ENCODE measurements at places on chromosomes 4 and X.
A peak's percentile ranks its signal among the peaks of the same experiment; 100 is the strongest.

GRCh38 chr4:77821775-77822174 lies 2.6 kb upstream of the CNOT6L start:
- DNase-seq: no peak

DNA sequence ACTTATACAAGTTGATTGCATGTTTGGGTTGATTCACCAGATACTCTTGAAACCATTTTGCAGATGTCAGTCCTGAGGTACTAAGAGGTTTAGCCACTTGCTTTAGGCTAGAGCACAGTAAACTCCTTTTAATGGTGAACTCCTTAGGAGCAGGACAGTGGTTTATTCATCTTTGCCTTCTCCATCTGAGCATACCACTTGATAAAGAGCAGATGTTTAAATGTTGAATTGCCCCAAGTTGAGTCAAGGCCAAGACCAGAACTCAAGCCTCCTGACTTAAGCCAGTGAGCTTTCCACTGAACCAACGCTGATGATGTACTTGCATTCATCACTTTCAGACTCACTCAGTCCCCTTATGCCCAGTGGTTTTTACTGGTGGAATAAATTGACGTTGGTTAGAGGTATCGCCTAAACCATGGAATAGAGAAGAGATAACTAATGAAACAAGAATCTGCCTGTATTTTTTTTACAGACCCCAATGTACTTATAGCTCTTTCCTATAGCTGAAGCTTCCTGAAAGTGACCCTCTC lies 7.5 kb downstream of the DAPP1 start:
- DNase-seq: no peak

DNA sequence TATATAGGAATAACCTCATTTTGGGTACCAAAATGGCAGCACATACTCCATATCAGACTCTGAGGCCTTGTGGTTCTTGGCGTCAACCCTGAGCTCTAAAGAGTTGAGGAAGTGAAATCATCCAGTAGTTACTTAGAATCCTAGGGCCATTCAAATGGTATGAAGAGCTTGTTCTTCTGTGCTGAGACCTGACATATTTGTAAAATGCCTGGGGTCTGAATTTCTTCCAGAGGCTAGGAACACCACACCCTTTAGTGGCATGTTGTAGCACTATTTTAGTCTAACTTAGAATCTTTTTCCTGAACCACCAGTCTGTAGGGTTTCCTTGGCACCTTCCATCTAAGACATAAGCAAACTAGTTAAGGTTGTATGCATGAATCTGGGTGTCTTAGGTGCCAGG lies 18.1 kb upstream of the GDPD2 start:
- no peak for DNase-seq

- no peak for DNase-seq
These were observed 349.8 kb upstream of the KLHL4 start for GRCh38 chrX:87167841-87168240.

DNA sequence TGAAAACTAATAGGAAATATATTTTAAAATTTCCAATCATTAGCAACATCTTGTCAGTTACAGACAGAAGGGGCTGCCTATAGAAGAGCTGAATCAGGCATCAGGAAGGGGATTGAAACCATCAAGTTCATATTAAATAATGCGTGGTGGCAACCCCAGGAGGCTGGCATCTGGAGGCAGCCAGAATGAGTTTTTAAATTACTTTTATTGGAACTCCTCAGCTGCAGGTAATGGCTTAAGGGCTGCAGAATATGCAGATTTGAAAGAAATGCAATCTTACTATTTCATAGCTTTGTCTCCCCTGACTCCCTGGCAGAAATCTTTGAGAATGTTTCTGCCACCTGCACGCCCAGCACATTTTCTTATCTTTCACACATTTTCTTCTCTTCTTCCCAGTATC lies 711.6 kb downstream of the PCDH19 start:
- no peak for DNase-seq

GRCh38 chr4:58113126-58113525 lies 1002.9 kb upstream of the IGFBP7 start:
- peak; percentile 84 for DNase-seq

DNA sequence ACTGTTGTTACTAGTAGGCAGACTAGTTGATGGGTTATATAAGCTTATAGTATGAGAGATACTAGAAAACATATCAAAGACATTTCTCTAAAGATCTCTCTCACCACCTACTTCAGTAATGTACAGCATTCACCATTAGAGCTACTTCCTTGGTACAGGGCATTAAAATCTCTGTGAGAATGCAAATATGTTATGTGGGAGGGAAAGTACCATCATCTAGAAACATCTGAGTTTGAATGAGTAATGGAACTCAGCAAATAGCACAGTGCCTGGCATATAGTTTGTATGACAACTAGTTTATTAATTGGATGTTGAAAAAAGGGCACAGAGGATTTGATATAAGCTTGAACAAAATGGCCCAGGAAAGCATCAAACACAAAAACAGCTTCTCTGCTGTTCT lies 211.1 kb downstream of the GLUD2 start:
- no peak for DNase-seq

- DNase-seq: no peak
These were observed 206.0 kb downstream of the KIT start for GRCh38 chr4:54863571-54864255.

GRCh38 chr4:96009427-96010119 lies 169.7 kb downstream of the PDHA2 start:
- no peak for DNase-seq

DNA sequence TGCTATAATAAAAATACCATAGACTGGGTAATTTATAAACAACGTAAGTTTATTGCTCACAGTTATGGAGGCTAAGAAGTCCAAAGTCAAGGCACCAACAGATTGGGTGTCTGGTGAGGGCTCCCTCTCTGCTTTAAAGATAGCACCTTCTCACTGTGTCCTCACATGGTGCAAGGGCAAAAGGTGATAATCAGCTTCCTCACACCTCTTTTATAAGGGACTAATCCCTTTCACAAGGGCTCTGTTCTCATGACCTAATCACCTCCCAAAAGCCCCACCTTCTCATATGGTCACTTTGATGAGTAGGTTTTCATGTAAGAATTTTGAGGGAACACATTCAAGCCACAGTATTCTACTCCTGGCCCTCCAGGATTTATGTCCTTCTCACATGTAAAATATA lies 641.7 kb upstream of the ATOH1 start:
- DNase-seq: no peak

DNA sequence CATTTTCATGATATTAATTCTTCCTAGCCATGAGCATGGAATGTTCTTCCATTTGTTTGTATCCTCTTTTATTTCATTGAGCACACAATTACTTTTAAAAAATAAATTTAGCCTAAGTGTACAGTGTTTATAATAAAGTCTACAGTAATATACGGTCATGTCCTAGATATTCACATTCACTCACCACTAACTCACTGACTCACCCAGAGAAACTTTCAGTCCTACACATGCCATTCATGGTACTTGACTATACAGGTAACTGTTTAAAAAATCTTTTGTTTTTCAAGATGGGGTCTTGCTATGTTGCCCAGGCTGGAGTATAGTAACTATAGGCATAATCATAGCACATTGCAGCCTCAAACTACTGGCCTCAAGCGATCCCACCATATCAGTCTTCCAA lies 348.1 kb downstream of the RAPGEF2 start:
- no peak for DNase-seq

DNA sequence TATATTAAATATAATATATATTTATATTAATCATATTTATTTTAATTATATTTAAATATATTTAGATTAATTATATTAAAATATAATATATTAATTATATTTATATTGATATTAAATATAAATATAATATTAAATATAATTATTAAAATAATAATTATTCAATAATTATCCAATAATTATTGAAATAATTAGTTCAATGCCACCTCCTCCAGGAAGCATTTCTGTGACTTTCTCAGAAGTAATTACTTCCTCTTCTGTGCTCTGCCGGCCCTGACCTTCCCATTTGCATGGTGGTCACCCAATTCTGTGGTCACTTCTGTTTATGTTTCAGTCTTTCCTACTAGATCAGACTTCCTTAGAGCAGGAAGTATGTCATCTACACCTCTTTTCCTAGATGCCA lies 45.8 kb downstream of the EVC2 start:
- DNase-seq: no peak

DNA sequence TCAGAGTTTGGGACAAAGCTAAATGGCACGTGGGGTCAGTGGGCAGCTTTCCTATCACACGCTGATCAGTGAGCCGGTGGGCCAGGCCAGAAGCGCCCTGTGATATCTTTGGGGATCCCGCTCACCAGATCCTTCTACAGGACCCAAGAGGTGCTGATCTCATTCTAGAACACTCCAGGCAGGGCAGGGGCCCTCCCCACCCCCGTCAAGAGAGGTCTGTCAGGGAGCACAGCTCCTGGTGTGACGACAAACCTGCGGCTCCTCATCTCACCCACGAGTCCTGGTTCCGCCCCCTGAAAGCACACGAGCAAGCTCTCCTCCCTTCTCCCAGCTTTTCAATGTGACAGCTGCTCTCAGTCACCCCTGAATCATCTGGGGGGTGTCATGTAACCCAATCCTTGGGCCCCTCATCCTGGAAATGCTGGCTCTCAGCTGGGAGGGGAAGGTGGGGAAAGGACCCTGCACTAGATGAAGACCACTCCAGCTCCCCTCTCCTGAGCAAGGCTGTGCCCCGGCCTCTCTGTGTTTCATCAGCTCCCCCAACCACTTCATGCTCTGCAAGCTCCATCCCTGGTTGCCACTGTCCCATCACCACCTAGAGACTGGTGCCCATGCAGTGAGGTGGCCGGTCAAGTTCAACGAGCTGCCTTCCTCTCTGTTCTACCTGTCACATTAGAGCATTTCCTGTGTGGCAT lies 4.6 kb downstream of the HCFC1 start:
- no peak for DNase-seq

DNA sequence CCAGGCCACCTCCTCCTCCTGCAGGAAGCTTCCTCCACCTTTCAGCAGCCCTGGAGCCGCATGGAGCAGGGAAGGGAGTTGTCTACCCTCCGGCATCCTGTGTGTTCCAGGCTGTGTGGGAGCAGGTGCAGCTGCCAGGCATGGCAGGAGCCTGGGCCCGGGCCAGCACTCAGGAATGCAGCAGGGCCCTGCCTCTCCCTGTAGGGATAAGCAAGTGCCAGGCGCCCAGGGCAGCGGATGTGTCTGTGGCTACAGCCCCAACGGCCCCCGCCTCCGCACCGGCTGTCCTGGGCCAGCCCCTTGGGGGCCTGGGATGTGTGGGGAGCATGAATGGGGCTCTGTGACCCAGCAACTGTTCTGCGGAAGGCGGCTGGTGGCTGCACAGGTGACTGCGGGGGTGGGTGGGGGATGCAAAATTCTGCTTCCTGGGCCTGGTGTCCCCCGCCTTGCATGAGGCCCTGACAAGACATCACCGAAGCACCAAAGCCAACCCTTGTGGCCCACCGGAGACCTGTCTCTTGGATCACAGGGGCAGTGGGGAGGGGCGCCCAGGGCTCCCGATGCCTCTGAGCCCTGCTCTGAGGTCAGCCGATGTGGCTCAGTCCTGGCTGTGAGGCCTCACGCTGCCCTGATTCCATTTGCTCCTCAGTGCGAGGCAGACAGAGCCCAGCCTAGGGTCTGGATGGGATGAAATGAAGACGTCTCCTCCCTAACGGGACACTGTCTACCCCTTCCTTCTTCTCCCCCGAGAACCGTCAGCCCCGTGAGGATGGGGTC lies 1.4 kb upstream of the DOK7 start:
- DNase-seq: peak; percentile 19

- DNase-seq: no peak
These were observed 8.8 kb downstream of the TMEM255A start for GRCh38 chrX:120302434-120302833.

DNA sequence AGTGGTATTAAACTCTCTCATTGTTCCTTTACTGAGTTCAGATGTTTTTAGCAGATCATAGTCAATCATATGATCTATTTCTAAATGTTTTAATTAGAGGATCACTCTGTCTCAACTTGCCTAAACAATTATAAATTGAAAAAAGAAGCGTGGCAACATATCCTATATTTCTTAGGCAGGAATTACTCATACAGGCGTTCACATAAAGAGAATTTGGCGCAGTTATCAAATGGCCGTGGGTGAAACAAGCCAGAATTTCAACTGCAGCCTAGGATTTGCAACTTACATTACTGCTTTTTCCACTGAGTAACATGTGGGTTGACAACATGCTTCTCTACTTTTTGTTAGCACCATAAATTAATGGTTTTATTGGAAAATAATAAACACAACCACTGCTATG lies 141.3 kb downstream of the CPE start:
- DNase-seq: no peak

GRCh38 chrX:112380541-112381278 lies 298.1 kb upstream of the TRPC5 start:
- DNase-seq: no peak

DNA sequence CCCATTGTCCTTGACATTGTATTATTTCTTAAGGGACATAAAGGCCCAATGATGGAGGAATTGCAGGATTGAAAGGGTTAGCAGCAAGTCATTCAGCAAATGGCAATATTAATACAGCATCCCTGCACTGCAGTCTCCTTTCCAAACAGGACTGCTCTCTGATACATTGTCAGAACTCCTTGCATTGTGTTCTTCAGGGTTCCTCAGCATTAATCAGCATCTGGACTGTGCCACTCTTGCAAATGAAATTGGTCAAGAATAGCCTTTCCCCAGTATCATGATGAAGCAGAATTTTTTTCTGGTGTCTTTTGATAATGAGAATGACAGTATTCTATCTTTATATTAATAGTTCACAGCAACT lies 272.6 kb upstream of the HAND2 start:
- no peak for DNase-seq

GRCh38 chrX:35499071-35499862 lies 298.9 kb upstream of the MAGEB16 start:
- no peak for DNase-seq

DNA sequence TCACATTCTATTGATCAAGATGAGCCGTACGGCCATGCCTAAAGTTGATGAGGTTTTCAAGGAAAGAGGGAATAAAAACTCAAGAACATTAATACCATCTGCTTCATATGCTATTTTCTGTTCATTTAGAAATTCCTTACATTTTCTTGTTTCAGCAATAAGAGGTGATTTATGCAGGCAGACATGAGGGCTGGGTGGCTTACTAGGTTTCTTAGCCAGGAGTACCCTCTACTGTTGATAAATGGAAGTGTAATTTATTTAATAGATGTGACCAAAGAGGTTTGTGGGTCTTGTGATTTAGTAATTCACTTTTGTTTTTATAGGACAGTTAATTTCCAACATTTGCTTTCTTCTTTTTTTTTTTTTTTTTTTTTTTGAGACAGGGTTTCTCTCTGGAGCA lies 6.4 kb upstream of the SMIM9 start:
- peak; percentile 10 for DNase-seq

DNA sequence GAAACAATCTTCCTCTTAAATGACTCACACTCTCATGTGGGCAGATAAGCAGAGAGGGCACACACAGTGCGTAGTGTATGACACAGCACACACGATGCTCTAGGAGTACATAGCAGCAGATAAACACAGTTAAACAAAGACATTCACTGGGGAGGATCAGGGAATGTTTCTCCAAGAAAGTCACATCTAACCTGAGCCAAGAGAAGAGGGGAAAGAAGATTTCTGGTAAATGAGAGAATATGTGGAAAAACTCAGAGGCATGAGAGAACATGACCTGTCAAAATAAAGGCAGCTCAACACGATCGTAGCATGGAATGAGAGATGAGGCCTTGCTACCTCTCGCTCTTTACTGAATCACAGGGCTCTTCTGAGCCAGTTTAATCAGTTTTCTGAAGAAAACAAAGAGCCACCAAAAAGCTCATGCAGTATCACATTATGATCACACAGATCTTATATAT lies 251.0 kb downstream of the ANK2 start:
- no peak for DNase-seq

- no peak for DNase-seq
These were observed 22.4 kb downstream of the HPRT1 start for GRCh38 chrX:134482371-134482770.

- peak; percentile 33 for DNase-seq
These were observed 46.7 kb downstream of the ENPP6 start for GRCh38 chr4:184171011-184171410.

Data from SHP77 treated with DMSO at 0.1 percent for 48 hours (cell line).